Activated T-cell treated with anti-CD3 and anti-CD28 coated beads, Interleukin-2, amount 50 U/mL, for 72 hours (primary cell): ENCODE measurements at places on chromosomes 3 and 15. TPM values are rescaled to one million over a fixed set of nuclear protein-coding genes. Genes with fewer than 3 reads are reported as not detected.

The IQCF2 gene
- total RNA-seq, result not detected

The SLC15A2 gene
- total RNA-seq, result 2.4 TPM

The HOMER2 gene
- total RNA-seq, result 10.9 TPM

The C3orf38 gene
- total RNA-seq, result 37.3 TPM

The SLC12A8 gene
- total RNA-seq, result 2.2 TPM

The GOLGA8N gene
- 6.5 TPM for total RNA-seq

The FETUB gene
- not detected for total RNA-seq

The XCR1 gene
- total RNA-seq, result not detected

The ARHGEF26 gene
- total RNA-seq, result 0.32 TPM

The ZNF80 gene
- total RNA-seq, result 0.53 TPM

The GOLGA6D gene
- not detected for total RNA-seq

The PTX3 gene
- 0.65 TPM for total RNA-seq

The SERPINI2 gene
- not detected for total RNA-seq
